HTR-8/SVneo (cell line): ENCODE measurements at places on chromosomes 7 and 10.

DNA sequence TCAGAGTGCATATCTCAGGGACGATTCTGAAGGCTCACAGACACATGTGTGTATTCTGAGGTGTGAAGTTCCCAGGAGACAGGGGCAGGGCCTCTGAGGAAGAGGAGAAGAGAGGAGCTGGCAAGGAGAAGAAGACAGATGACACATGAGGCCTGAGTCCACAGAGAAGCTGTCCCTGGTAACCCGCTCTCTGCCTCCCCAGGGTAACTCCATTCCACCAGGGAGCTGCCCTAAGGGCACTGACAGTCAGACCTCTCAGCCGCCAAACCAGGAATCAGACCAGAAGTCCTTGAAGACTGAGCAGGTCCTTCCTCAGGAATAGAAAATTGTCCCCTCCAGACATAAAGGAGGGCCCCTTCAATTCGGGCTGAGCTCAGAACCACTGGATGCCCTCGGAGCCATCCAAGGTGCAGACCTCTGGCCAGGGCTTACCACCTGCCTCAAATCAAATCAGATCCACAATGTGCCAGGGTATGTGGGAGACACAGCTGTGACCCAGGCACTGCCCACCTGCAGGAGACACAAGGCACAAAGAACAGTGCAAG lies 57.4 kb downstream of the TLL2 start:
- DNase-seq: no peak

- no peak for DNase-seq
These were observed at the start of gene PLXNA4 for GRCh38 chr7:132575982-132576720. PLXNA4 (minus strand) TSS chr7:132576470; CDS start chr7:132508693, 67,777 bp downstream.

DNA sequence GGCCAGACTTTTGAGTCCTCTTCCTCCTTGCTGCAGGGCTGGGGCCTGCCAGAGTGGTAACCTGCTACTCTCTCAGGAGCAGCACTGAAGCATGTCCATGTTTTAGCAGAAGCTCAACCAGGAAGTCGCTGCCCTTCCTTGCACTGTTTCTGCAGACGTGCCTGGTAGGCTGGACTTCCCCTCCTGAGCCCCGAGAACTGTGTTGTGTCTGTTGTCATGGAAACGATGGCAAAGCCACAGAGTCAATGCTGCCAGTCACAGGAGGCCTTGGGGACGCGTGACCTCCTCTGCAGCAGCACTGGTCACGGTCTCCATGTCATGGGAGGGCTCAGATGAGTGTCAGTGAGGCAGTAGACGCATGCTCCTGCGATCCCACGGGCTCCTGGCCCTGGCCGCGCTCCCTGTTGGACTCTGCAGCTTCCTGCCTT lies 145.5 kb downstream of the FANK1 start:
- no peak for DNase-seq

- no peak for DNase-seq
These were observed 8.5 kb downstream of the AKR1B15 start for GRCh38 chr7:134557391-134557790.

DNA sequence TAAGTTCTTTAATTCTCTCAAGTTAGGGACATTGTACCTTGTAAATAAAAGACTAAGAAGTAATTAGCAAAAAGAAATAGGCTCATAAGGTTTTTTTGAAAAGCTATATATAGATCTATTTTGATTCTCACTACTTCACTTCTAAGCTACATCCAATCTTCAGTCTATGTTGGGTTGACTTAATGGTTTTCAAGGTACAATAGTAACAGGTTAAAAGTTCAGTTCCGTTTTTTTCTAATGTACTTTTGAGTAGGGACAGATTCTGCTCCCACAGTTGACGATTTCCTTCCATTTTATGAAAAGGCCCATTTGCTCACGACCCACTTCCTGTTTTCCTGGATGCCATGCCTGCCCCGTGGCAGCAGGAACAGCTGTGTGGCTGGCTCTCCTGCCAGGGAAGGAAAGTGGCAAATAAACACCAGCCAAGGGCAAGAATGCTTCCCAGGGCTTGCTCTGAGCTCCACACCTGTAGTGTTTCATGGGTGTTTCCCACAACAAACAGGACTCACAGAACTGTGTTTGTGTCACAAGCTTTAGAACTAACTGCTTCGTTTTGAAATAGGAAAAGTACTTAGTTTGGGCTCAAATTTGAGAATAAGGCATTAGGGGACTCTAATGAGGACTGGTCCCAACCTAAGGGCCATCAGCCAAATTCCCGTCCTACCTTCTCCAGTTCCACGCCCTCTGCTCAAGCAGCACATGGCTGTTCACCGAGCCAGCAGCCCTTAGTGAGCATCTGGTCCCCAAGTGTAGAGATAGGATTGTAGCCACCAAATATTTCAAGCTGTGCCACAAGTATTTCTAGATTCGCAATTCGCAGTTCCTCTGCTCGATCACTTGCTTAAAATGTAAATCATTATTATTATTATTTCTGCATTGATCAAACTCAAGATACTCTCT lies 240.7 kb downstream of the COBL start:
- no peak for DNase-seq

GRCh38 chr10:1523221-1523620 lies 214.1 kb downstream of the ADARB2 start:
- DNase-seq: no peak

DNA sequence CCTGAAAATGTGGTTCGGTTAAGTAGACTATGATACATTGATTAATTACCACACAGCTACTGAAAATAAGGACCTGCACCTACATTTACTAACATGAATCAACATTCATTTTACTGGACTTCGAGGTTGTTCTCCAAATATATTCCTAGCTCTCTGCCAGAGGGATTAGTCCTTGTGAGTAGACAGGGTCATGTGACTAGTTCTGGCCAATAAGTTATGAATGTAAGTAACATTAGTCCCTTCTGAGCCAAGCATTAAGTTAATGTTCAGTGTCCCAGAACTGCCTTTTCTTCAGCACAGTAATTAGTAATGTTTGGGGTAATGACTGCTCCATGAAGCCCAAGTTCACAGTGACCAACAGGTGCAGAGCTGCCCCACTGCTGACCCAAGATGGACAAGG lies 9.2 kb downstream of the ITIH5 start:
- no peak for DNase-seq

- DNase-seq: no peak
These were observed 214.5 kb upstream of the CNTNAP2 start for GRCh38 chr7:145902123-145902522.

DNA sequence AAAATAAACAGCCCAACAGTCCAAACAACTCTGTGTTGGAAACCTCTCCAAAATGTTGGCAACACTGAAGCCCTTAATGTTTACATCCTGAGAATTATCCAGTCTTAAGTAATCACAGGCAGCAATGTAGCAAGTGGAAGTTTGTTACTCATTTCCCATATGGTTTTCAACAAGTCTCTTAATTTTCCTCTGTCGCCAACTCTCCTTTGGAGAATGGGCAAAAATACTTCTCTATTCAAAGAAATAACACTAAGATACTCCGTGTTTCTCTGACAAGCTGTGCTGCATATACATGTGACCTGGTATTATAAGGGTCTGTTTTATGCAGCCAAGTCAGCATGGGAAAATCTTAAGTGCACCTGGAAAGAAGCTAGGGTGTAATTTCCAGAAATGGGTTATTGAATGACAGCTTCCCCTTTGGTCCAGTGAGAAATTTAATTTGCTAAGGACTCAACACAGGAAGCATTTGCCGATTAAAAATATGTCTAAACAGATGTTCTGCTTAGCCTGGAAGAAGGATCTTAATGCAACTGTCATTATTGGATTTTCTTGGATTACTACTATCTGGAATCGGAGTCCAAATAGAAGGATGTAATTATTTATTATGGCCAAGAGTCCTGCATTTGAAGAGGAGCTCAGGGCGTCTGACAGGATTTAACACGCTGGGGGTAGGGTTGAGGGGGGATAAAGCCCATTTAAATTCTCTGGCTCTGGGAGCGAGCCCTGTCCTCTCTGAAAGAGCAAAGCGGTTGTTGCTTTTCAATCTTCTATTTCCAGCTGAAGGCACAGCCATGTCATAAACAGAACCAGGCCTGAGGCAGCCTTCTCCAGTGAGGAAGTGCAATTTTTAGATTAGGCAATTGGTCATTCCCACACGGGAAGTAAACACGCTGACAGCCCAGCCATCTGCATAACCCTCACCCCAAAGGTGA lies 73.1 kb downstream of the TLL2 start:
- DNase-seq: no peak

DNA sequence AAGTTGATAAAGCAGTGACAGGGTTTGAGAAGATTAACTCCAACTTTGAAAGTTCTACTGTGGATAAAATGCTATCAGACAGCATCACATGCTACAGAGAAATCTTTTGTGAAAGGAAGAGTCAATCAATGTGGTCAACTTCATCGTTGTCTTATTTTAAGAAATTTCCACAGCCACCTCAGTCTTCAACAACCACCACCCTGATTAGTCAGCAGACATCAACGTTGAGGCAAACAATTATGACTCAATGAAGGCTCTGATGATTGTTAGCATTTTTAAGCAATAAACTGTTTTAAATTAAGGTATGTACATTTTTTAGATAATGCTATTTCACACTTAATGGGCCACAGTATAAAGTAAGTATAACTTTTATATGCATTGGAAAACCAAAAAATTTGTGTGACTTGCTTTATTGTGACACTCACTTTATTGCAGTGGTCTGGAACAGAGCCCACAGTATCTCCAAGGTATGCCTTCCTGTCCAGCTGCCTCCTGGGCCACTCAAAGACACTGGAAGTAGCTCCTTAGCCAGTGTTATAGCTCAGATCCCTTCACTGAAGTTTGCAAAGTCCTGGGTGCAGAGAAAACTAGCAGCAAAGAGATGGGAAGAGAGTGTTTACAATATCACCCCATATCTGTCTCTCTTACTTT lies 293.1 kb downstream of the ARHGAP12 start:
- DNase-seq: no peak
